ENCODE measurements at places on chromosomes 13 and 19.
A peak's percentile ranks its signal among the peaks of the same experiment; 100 is the strongest.

GRCh38 chr13:112057736-112058518 is 9.0 kb upstream of the SOX1 start:
- peaks cover 12% of the 10 kb centered on the region for H3K36me3 ChIP-seq
- H3K27ac ChIP-seq: no peak overlapping the region
- peak overlapping the region; percentile 8 for H3K4me3 ChIP-seq
- DNase-seq: no peak
- H3K4me1 ChIP-seq: no peaks in the 10 kb centered on the region

DNA sequence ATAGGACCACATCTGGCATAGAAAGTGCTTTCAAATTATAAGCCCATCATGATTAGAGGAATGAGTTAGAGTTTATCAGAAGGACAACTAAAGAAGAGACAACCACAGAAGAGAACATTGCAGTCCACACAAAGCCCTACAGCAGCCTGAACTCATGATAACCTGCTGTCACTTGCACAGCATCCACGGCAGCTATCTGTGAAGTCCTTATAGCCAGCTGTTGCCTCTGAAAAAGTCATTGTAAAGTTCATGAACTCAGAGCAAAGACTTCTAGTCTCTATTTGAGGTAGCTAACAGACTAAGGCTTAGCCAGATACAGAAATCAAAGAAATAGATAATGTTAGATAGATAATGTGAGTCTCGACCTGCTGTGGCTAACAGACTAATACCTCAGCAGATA is 450.0 kb downstream of the KLF5 start:
- no peak for DNase-seq
- no peaks in the 10 kb centered on the region for H3K36me3 ChIP-seq
- no peak overlapping the region for H3K27ac ChIP-seq
- no peak overlapping the region for H3K4me3 ChIP-seq
- H3K27me3 ChIP-seq: peaks cover 4% of the 10 kb centered on the region
- no peaks in the 10 kb centered on the region for H3K4me1 ChIP-seq

DNA sequence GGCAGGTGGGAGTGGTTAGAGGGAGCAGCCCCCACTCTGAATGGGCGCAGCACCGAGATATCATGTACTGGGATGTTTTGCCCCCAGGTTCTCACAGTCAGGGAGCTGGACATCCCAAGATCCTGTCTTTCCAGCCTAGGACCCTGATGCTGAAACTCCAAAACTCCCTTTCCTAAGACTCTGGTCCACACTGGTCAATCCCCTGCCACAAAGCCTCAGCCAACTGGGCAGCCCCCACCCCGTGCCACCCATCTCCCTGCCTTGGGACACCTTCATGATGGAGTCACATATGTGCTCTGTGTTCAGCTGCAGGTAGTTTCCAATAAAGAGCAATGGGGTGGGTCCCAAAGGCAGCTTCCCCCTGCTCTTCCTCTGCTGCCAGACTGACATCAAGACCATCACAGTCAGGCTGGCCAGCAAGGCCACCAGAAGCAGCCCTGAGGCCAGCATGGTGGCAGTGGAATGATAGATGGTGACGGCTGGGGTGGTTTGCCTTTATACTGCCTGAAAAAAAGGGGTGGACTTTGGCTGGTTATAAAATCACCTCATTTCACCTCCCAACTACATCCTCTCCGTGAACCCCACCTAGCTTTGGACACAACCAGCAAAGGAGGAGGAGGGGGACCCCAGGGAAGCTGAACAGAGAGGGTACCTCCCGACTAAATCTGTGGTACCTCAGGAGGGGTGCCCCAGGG is 36.3 kb downstream of the CYP2B6 start:
- H3K27ac ChIP-seq: no peak overlapping the region
- no peaks in the 10 kb centered on the region for H3K36me3 ChIP-seq
- H3K4me1 ChIP-seq: no peaks in the 10 kb centered on the region
- no peak for DNase-seq

GRCh38 chr13:37211487-37211886 is 106.0 kb upstream of the CSNK1A1L start:
- DNase-seq: no peak
- no peak overlapping the region for H3K4me3 ChIP-seq
- H3K36me3 ChIP-seq: no peaks in the 10 kb centered on the region
- no peak overlapping the region for H3K27ac ChIP-seq
- H3K4me1 ChIP-seq: no peaks in the 10 kb centered on the region

DNA sequence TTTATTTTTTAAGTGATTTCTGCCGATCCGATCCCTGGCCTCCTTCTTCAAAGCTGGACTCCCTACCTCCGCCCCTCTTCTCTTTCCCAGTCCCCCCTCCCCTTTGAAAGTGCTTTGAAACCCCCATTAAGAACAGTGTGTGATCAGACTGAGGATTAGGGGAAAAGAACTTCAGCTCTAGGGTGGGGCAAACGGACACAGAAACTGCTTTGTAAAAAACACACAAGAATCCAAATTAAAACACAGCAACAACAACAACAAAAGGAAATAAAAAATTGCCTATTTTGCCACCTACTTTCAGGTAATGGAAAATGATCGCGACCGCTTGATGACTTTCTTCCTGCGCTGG is 1.4 kb downstream of the SPRY2 start:
- peaks cover 15% of the 10 kb centered on the region for H3K4me1 ChIP-seq
- H3K36me3 ChIP-seq: no peaks in the 10 kb centered on the region
- no peak overlapping the region for H3K27ac ChIP-seq
- H3K4me3 ChIP-seq: no peak overlapping the region

- H3K27ac ChIP-seq: no peak overlapping the region
- no peaks in the 10 kb centered on the region for H3K27me3 ChIP-seq
These were observed 77.2 kb downstream of the TSC22D1 start for GRCh38 chr13:44498969-44499368.

DNA sequence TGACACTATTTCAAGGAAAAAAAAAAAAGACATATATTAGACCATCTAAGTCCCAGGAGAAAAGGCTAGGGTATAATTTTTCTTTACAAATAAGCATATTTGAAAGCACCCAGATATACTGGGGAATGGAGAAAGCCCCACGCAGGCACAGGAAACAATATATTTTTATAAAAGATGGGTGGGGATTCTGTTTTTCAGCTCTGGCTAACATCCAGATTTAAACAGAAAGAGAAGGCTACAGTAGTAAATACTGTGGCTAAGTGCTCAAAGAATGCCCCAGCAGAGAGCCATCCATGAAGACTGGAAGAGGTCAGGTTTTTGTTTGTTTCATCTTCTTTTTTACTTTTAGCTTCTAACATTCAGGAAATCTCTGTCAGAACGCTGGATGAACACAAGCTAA is 16.0 kb downstream of the ZNF44 start:
- no peak overlapping the region for H3K4me3 ChIP-seq
- no peaks in the 10 kb centered on the region for H3K4me1 ChIP-seq
- H3K27me3 ChIP-seq: no peaks in the 10 kb centered on the region
- H3K27ac ChIP-seq: no peak overlapping the region

GRCh38 chr13:50203256-50203941 is 188.2 kb downstream of the KCNRG start:
- no peaks in the 10 kb centered on the region for H3K36me3 ChIP-seq
- no peak overlapping the region for H3K27ac ChIP-seq
- H3K4me3 ChIP-seq: no peak overlapping the region
- peaks cover 3% of the 10 kb centered on the region for H3K27me3 ChIP-seq
- no peak for DNase-seq

- H3K4me1 ChIP-seq: peaks cover 72% of the 10 kb centered on the region
- H3K27ac ChIP-seq: peak overlapping the region; percentile 97
- peaks cover 41% of the 10 kb centered on the region for H3K36me3 ChIP-seq
- no peaks in the 10 kb centered on the region for H3K27me3 ChIP-seq
- H3K4me3 ChIP-seq: no peak overlapping the region
These were observed 28.8 kb downstream of the TSSK6 start for GRCh38 chr19:19486343-19487076.

- H3K4me1 ChIP-seq: peaks cover 14% of the 10 kb centered on the region
- no peak overlapping the region for H3K27ac ChIP-seq
- H3K4me3 ChIP-seq: peak overlapping the region; percentile 40
These were observed 5.9 kb downstream of the SLITRK5 start for GRCh38 chr13:87677043-87677495.

GRCh38 chr13:90388887-90389452 is 958.5 kb upstream of the MIR17HG start:
- H3K36me3 ChIP-seq: no peaks in the 10 kb centered on the region
- no peak overlapping the region for H3K27ac ChIP-seq
- no peaks in the 10 kb centered on the region for H3K27me3 ChIP-seq
- DNase-seq: no peak
- H3K4me3 ChIP-seq: no peak overlapping the region

GRCh38 chr13:51045451-51045850 is 65.6 kb downstream of the C13orf42 start:
- no peaks in the 10 kb centered on the region for H3K4me1 ChIP-seq
- no peaks in the 10 kb centered on the region for H3K36me3 ChIP-seq
- no peak overlapping the region for H3K27ac ChIP-seq
- H3K4me3 ChIP-seq: no peak overlapping the region
- H3K27me3 ChIP-seq: peaks cover 9% of the 10 kb centered on the region

DNA sequence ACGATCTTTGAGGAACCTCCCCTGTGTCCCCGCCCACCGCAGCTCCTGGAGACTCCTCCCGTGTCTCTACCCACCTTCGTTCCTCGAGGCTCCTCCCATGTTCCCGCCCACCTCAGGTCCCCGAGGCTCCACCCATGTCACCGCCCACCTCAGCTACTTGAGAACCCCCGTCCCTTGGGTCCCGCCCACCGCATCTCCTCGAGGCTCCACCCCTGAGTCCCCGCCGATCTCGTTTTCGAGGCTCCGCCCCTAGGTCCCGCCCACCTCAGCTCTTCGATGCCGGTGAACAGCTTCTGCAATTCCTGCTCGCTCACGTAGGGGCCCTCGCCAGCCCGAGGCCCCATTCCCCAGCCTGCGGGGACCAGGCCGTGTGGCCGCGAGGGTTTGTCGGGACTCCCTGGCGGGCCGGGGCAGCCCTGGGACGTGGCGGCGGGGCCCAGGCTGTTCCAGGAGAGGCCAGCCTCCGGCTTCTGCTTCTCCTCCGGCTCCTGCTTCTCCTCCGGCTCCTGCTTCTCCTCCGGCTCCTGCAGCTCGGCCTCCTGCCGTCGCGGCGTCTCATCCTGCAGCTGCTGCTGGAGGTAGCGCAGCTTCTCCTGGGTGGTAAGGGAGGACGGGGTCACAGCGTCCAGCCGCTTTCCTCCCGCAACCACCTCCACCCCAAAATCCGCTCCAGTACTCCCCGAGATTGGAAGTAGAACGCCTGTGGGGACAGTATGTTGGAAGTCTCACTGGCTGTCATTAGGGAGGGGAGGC is 16.7 kb downstream of the TSKS start:
- no peak overlapping the region for H3K27ac ChIP-seq
- no peaks in the 10 kb centered on the region for H3K27me3 ChIP-seq
- no peaks in the 10 kb centered on the region for H3K36me3 ChIP-seq

DNA sequence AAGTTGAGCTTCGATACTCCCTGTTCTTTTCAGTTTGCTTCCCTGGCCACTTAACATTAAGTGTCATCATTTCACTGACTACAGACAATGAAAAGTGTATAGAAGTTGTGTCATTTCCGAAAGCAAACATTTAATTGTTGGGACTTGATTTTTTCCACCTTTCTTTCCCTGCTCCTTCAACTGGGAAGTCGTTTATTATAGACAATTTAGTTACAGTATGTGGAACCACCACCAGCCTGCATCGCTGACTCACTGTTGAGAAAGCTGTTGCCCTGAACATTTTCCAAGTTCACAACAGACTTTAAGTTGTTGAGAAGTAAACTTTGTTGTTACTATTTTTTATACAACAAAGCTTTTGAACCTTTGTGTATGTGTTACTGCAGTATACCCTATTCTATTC is 788.4 kb upstream of the PRR20A start:
- H3K27me3 ChIP-seq: no peaks in the 10 kb centered on the region
- H3K27ac ChIP-seq: no peak overlapping the region
- no peaks in the 10 kb centered on the region for H3K36me3 ChIP-seq
- H3K4me3 ChIP-seq: no peak overlapping the region
- no peak for DNase-seq

DNA sequence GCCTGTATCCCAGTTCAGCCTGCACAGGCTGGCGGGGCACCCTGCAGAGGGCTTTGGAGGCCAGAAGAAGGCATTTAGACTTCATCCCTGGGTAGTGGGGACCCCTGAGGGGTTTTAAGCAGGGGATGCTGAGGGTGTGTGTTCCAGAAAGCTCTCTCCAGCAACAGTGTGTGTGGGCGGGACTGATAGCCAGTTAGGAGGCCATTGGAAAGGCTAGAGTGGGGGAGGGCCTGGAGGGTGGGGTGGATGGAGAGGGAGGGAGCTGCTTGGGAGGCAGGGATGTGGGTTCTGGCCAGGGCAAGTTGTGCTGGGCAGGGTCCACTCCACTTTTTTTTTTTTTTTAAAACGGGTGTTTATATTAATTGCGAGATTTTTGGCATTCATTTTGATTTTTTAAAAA is 28.3 kb downstream of the LYL1 start:
- no peaks in the 10 kb centered on the region for H3K36me3 ChIP-seq
- H3K4me3 ChIP-seq: no peak overlapping the region
- H3K4me1 ChIP-seq: no peaks in the 10 kb centered on the region

GRCh38 chr13:41352935-41353840 is 42.1 kb downstream of the NAA16 start:
- H3K27me3 ChIP-seq: no peaks in the 10 kb centered on the region
- no peak overlapping the region for H3K27ac ChIP-seq
- H3K4me1 ChIP-seq: peaks cover 41% of the 10 kb centered on the region
- DNase-seq: peak; percentile 67

DNA sequence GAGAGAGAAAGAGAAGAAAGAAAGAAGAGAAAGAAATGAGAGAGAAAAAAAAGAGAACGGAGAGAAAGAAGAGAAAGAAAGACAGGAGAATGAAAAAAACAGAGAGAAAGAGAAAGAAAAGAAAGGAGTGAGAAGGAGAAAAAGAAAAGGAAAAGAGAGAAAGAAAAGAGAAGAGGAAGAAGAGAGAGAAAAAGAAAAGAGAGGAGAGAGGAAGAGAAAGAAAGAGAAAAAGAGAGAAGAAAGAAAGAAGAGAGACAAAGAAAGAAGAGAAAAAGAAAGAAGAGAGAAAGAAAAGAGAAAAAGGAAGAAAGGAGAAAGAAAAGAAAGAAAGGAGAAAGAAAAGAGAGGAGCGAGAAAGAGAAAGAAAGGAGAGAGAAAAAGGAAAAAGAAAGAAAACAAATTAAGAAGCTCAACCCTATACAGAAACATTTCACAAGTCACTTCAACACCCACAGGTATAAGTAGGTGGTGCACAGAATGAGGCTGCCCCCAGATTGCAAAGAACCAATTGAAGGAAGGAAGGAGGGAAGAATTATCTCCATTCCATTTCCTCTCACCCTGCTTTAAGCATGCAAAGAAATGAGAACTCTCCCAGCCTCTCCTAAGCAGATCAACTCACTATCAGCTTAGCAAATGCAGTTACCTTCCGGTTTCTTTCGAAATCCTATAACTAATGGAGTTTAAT is 98.8 kb upstream of the CACNA1A start:
- no peak overlapping the region for H3K27ac ChIP-seq
- H3K27me3 ChIP-seq: no peaks in the 10 kb centered on the region
- H3K4me3 ChIP-seq: no peak overlapping the region
- H3K36me3 ChIP-seq: no peaks in the 10 kb centered on the region

GRCh38 chr13:95492044-95492801 is 60.3 kb upstream of the CLDN10 start:
- H3K4me1 ChIP-seq: no peaks in the 10 kb centered on the region
- no peak for DNase-seq
- no peak overlapping the region for H3K27ac ChIP-seq
- H3K27me3 ChIP-seq: peaks cover 2% of the 10 kb centered on the region
- no peaks in the 10 kb centered on the region for H3K36me3 ChIP-seq

Data from activated CD8-positive, alpha-beta T cell treated with anti-CD3 and anti-CD28 coated beads, Interleukin-2, amount 10 ng/mL, durations not matched to agents 7 days and 5 days (primary cell).